NCI-H1694 (cell line): ENCODE measurements at places on chromosomes 16 and 17.

DNA sequence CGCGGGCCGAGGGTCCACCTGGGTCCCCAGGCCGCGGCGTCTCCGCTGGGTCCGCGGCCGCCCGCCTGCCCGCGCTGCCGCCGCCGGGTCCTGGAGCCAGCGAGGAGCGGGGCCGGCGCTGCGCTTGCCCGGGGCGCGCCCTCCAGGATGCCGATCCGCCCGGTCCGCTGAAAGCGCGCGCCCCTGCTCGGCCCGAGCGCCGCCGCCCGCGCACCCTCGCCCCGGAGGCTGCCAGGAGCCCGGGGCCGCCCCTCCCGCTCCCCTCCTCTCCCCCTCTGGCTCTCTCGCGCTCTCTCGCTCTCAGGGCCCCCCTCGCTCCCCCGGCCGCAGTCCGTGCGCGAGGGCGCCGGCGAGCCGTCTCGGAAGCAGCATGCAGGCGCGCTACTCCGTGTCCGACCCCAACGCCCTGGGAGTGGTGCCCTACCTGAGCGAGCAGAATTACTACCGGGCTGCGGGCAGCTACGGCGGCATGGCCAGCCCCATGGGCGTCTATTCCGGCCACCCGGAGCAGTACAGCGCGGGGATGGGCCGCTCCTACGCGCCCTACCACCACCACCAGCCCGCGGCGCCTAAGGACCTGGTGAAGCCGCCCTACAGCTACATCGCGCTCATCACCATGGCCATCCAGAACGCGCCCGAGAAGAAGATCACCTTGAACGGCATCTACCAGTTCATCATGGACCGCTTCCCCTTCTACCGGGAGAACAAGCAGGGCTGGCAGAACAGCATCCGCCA lies 504 bp downstream of the FOXC2 start:
- DNase-seq: no peak

DNA sequence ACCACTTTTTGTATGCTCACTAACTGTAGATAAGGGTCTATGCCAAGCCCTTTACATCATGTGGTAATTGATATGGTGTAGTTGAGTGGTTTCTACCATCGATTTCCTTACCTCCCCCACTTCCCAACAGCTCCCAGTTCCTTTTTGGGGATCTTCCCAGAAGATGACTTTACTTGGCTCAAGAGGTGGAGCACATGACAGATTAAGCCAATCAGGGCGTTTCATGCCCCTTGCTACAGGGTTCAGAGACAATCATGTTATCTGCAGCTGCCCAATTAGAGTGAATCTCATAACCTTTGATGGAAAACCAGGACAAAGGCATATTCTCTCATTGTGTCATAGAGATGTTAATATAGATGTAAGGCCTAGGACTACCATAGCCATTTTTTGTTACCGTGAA lies 16.2 kb upstream of the BMERB1 start:
- DNase-seq: no peak

GRCh38 chr17:44241106-44241624 lies 21.7 kb upstream of the UBTF start:
- no peak for DNase-seq

DNA sequence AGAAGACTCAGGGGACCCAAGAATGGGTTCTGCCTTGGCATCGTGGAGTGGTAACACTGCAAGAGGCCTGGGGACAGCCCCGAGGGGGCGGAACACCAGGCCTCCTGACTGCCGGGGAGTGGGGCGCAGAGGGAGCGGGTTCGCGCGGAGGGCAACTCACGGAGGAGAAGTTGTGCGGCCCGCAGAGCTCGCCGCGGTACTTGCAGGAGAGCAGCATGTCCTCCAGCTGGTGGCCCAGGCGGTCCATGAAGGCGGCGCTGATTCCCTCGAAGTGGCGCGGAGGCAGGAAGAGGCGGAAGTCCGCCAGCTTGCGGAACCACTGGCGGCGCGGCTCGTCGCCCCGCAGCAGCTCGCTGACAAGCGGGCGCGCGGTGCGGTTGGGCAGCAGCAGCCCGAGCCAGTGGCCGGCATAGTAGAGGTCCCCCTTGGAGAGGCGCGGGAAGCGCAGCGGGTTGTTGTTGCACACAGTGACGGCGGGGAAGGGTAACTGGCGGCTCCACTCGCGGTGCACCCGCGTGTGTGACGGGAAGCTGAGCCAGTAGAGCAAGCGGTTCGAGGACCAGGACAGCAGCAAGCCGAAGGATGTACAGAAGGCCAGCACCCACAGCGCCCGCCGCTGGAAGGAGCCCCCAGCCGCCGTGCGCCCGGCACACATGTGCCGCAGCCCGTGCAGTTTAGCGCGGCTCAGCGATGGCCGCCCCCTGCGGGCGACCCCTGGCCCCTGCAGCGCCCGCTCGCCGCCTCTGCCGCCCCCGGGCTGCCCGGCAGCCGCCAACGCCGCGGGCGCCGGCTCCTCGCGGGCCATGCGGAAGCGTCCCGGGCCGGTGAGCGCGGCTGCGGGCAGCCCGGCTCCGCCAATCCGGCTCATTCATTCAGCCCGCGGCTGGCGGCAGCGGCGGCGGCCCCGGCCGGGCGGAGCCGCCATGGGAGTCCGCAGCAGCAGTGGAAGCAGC lies 1.6 kb downstream of the ASIC2 start:
- DNase-seq: no peak

DNA sequence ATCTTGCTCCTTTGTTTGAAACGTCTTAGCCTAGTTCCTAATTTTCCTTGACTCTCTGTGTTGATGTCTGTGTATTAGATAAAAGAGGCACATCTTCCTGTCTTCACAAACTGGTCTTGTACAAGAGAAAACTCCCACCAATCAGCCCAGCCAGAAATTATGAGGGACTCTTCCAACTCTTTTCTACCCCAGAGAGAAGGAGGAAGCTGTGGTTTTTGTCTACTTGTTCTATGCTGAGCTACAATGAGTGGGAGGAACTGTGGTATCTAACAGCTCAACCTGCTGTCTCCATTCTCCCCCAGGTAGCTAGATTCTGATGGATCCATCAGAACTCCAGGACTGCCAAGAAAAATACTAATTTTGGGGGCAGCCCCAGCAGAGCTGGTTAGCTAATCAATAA lies 392.5 kb downstream of the HS3ST3B1 start:
- no peak for DNase-seq

GRCh38 chr16:80667925-80668324 lies 127.1 kb downstream of the DYNLRB2 start:
- no peak for DNase-seq

- peak; percentile 81 for DNase-seq
Observed at GRCh38 chr16:23149267-23149992, at the start of gene USP31. TSS of gene USP31 (minus strand) at chr16:23149452. CDS start at chr16:23149270, 182 bp downstream.

DNA sequence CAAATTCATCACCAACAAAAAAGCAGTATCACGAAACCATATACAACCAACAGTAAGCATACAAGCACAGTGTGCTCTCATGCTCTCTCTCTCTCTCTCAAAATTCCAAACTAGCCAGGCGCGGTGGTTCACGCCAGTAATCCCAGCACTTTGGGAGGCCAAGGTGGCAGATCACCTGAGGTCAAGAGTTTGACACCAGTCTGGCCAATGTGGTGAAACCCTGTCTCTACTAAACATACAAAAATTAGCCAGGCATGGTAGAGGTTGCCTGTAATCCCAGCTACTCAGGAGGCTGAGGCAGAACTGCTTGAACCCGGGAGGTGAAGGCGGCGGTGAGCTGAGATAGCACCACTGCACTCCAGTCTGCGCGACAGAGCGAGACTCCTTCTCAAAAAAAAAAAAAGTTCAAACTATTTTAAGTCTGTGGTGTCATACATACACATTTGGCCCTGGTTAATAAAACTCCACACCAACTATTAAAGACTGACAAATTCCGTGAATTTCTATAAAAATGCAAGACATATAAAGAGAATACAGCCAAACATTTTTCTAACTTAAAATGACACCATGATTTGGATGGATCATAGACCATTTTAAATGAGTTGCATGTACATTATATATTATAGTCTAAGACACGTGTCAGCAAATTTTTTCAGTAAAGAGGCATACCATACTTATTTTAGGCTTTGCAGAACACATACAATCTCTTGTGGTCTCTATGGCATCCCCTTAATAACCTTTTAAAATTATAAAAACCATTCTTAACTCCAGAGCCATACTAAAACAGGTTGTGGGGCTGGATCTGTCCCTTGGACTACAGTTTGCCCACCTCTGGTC lies 30.9 kb downstream of the GLG1 start:
- no peak for DNase-seq

DNA sequence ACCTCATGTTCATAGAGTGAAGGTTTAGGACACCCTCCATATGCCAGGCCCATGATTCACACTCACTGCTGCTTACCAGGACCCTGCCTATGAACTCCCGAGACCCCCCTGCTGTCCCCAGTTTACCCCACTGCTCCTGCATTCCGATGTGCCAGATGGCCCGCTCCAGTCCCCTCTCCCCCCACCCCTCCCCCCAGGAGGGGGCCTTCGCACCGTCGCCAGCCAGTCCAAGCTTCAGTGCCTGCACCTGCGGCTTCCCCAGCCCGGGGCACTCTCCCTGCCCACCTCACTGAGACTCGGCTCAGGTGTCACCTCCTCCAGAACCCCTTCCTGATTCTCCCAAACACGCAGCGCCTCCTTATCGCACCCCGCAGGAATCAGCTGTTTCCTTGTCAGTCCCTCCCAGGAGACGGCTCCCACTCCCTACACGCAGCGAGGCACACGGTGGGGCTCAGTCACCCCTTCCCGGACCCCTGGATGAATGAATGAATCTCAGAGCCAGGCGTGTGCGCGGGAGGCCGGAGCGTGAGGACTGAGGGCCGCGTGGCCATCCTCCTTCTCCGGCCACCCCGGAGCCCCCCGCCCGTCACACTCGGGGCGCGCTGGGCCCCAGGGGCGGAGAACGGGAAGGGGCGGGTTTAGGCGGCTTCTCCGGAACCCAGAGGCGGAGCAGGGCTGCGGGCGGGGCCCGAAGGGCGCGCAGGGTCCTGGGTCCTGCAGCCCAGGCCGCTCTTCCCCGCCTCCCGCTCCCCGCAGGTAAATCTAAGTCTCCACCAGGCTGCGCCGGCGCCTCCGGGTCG lies 1.6 kb downstream of the MYO1C start:
- DNase-seq: peak; percentile 61
